ENCODE measurements at places on chromosomes 2 and 18.

DNA sequence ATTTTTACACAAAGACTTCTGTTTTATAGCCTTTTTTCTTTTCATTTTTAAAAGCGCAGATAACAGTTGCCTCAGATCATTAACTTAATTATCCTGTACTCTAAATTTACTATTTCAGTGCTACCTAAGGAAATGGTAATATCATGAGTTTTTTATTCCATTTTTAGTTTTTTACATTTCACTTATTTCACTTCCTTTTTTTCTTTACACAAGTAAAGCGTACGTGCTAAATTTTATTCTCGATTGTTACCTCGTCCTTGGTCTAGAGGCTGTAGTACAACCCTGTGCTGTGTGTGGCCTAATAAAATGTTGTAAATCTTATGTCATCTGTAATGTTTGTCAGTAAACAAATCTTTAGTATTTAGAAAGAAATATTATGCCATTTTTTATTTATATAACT is 49.2 kb downstream of the CRIM1 start:
- DNase-seq: no peak

GRCh38 chr2:196887431-196887830 is 39.1 kb downstream of the PGAP1 start:
- no peak for DNase-seq

GRCh38 chr2:176130147-176130956 is 847 bp downstream of the HOXD8 start:
- no peak for DNase-seq

GRCh38 chr2:178881075-178881474 is 73.9 kb upstream of the TTN start:
- no peak for DNase-seq

GRCh38 chr18:48834413-48835031 is 116.2 kb downstream of the SMAD7 start:
- no peak for DNase-seq

- DNase-seq: no peak
Observed at GRCh38 chr2:118593257-118593656, 254.2 kb downstream of the EN1 start.

GRCh38 chr2:173195100-173195499 is 119.5 kb downstream of the MAP3K20 start:
- DNase-seq: no peak

GRCh38 chr2:241313543-241314095 is 1.9 kb downstream of the HDLBP start:
- no peak for DNase-seq

DNA sequence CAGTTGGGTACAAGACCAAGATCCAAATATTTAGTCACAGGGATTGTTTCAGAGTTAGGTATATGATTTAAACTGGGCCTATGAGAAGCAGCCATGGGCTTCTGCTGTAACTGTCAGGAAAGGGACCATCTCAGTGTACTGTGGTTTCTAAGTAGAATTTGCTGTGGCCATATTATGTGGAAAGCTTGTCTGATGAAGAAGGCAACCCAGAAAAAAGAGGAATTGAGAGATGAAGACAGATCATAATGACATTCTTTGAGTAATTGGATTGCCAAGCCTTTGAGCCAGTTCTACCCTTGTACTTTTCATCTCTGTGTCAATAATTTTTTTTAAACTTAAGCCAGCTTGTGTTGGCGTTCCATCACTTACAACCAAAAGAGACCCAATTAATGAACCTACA is 259.6 kb downstream of the NUP35 start:
- no peak for DNase-seq

DNA sequence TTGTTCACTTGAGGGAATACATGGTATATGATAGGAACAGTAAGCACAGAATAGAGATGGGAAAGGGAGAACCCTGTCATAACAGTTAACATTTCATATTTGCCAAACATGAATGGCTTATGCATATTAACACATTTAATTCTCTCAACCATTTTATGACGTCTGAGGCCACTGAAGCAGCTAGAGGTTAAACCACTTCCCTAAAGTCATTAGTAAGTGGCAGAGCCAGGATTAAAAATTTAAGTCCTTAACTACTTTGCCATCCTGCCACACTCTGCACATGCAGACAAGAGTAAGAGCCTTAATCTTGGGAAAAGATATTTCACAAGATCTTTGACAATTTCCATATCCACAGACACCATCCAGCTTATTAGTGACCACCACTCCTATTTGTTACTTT is 2.1 kb downstream of the LIPT1 start:
- no peak for DNase-seq

- DNase-seq: no peak
Observed at GRCh38 chr2:8087480-8087840, 594.4 kb upstream of the ID2 start.

DNA sequence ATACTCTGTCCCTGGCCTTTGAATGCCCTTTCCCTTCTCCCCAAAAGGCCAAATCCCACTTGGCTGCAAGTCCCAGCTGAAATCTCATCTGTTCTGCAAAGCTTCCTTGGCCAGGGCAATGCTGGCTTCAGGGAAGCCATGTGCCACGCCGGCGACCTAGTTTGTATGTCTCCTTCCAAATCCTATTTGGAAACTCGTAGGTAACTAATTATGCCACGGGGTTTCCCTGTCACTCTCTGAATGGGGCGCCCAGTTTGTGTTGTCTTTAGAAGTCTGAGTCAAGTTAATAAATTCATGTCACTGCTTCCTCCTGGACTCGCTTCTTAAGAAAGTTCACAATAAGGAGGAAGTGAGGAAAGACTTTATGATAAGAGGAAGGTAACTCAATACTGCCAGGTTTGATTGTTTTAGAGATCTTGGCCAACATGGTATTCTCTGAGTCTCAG is 19.1 kb downstream of the FHL2 start:
- DNase-seq: no peak

DNA sequence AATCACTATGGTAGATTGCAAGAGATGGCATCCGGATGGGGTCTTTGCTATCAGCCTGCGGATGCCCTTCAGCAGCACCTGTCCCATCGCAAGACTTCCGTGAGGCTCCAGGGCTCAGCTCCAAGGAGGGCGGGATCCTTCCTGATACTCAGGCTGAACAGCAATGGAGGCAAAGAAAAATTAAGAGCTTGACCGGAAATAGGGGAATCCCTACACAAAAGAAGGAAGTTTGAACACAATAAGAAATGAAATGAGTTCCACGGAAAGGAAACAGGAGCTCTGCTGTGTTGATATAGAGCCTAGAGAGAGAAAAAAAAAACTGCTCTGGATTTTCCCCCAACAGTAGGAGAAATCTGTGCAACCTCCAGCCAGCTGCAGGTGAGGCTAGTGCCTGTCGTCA is 91.9 kb downstream of the ARL4C start:
- no peak for DNase-seq

- DNase-seq: no peak
Observed at GRCh38 chr2:128008074-128008672, 19.7 kb downstream of the SAP130 start.

- DNase-seq: no peak
Observed at GRCh38 chr2:128486640-128487375, 168.1 kb upstream of the HS6ST1 start.

GRCh38 chr18:56139792-56140254 is 498.6 kb downstream of the TXNL1 start:
- DNase-seq: no peak

- DNase-seq: no peak
Observed at GRCh38 chr2:102736110-102736409, 25.8 kb upstream of the TMEM182 start.

Data from iPS DF 19.7 (cell line).